ENCODE measurements at places on chromosomes 12 and 14. TPM values are rescaled to one million over a fixed set of nuclear protein-coding genes. Genes with fewer than 3 reads are reported as not detected.

GRCh38 chr14:103310576-103311095, 23.4 kb upstream of the EIF5 start:
- no peak overlapping the region for H3K27ac ChIP-seq
- no peak overlapping the region for H3K4me3 ChIP-seq
- no peak for DNase-seq

DNA sequence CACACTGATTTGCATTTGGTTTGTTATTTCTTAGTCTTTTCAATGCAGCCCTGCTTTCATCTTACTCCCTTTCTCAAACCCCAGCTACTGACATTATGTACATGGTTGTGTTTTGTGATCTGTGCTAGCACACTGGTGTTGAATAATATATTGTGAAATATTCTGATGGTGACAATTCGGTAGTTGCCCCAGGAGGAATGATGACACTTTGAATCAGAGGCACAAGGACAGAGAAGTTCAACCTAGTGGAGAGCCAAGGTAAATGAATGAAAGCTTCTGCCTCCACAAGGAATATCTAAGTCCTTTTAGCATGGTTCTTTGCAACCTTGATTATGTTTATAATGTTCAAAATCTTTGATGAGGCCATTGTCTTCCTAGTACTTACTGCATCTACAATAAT, 159.9 kb downstream of the PDE3A start:
- no peak overlapping the region for H3K4me3 ChIP-seq
- no peaks in the 10 kb centered on the region for H3K36me3 ChIP-seq
- H3K27ac ChIP-seq = no peak overlapping the region
- DNase-seq = no peak
- no peaks in the 10 kb centered on the region for H3K4me1 ChIP-seq
- no peaks in the 10 kb centered on the region for H3K27me3 ChIP-seq

GRCh38 chr14:39474416-39474911, 42.2 kb upstream of the FBXO33 start:
- peaks cover 1% of the 10 kb centered on the region for H3K27me3 ChIP-seq
- no peak overlapping the region for H3K4me3 ChIP-seq
- H3K27ac ChIP-seq = no peak overlapping the region
- H3K4me1 ChIP-seq = peaks cover 7% of the 10 kb centered on the region
- peak; percentile 51 for DNase-seq
- H3K36me3 ChIP-seq = peaks cover 2% of the 10 kb centered on the region

GRCh38 chr12:111788178-111788654, 21.5 kb downstream of the ALDH2 start:
- no peaks in the 10 kb centered on the region for H3K36me3 ChIP-seq
- H3K4me1 ChIP-seq = no peaks in the 10 kb centered on the region
- no peak overlapping the region for H3K27ac ChIP-seq
- H3K27me3 ChIP-seq = no peaks in the 10 kb centered on the region

GRCh38 chr12:100794441-100795173, at the start of gene ANO4:
Gene ANO4 (plus strand): TSS chr12:100794776. CDS start chr12:100901786, 107,010 bp downstream.
- H3K4me1 ChIP-seq = no peaks in the 10 kb centered on the region
- no peak within 1 kb of the TSS for H3K27ac ChIP-seq
- DNase-seq = no peak
- H3K27me3 ChIP-seq = peaks cover 9% of the 10 kb centered on the region
- H3K4me3 ChIP-seq = no peak within 1 kb of the TSS
- H3K36me3 ChIP-seq = no peaks in the 10 kb centered on the region

MYF6 gene
- not detected for total RNA-seq

CELA1 gene
- total RNA-seq = 0.29 TPM
